CD4-positive, alpha-beta T cell treated with Interleukin-4 for 4 hours (primary cell): ENCODE measurements at places on chromosomes 2 and 18.

GRCh38 chr2:65032019-65032975, 23.9 kb upstream of the CEP68 start:
- no peak for DNase-seq

GRCh38 chr2:9463698-9464034, 10.7 kb upstream of the IAH1 start:
- DNase-seq, result no peak

GRCh38 chr2:44362207-44363015, 664 bp downstream of the CAMKMT start:
- peak; percentile 33 for DNase-seq

DNA sequence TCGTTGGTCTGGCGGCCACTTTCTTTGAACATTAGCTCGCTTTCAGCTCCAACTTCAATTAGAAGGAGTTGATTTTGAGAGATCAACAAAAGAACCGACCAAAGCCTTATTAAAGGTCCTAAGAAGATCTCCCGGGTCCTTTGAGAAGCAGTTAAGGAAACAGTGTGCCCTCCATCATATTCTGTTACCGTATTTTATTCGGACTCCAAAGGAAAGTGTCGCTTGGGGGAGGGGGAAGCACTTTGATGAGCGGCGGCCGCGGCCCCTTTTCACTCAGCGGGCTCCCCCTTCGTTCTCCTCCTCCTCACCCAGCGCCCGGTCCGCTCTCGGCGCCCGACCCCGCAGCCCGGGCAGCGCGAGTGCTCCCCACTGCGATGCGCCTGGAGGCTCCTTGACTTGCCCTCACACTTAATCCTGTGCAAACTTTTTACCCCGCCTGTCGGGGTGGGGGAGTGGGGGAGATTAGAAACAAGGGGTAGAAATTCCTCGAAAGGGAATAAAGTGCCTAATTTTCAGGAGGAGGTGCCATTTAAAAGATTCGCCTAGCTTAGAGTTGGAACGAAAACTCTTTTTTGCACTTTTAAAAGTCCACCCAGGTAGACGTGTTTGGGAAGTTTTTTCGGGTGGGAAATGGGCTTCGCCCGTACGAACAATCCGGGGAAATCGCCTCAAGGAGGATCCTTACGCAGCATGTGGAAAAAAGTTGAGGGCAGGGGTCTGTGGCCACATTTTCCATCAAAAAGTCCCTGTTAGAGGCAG, 1.2 kb upstream of the OTX1 start:
- DNase-seq, result no peak

- no peak for DNase-seq
These were observed 905 bp upstream of the RPS7 start for GRCh38 chr2:3574155-3574554.

DNA sequence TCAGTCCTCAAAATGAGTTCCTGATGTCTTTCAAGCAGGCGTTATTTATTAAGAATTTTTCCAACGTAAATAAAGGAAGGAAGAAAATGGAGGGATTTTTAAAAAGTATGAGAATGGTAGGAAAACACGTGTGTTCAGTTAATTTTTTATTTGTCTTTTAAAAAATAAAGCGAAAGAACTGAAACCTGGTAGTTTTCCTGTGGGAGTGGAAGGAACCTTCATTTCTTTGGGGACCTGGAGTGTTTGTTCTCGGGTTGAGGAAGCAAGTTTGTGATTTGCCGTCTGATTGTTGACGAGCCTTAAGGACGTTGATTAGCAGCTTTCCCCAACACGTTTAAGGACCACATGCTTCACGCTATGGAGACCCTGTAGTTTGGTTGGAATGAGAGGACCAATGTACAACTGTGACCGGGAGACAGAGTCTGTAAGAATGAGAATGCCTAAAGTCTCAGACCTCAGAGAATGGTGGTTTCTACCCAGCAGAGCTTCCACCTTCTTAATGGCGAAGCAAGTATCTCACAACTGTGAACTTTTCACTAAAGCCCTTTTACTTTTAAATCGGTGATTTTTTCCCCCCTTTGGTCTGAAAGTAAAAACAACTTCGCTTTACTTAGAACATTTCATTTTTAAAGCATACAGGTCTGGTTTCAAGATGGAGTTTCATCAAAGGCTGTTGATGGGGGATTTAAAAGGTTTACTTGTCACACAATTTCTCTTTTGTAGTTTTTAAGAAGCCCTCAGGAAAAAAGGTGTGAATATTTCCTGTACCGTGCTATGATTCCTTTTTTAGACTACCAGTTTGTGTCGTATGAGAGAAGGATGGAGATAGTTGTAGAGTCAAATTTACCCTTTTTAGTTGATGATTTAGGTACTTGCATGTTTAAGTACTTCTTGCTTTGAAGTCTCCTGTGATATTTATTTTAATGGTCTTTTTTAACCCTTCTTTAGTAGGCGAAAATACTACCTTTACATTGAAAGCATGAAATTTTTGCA, 1.4 kb downstream of the TTC39C start:
- peak; percentile 30 for DNase-seq

GRCh38 chr2:56008661-56009431, 85.3 kb upstream of the EFEMP1 start:
- no peak for DNase-seq

DNA sequence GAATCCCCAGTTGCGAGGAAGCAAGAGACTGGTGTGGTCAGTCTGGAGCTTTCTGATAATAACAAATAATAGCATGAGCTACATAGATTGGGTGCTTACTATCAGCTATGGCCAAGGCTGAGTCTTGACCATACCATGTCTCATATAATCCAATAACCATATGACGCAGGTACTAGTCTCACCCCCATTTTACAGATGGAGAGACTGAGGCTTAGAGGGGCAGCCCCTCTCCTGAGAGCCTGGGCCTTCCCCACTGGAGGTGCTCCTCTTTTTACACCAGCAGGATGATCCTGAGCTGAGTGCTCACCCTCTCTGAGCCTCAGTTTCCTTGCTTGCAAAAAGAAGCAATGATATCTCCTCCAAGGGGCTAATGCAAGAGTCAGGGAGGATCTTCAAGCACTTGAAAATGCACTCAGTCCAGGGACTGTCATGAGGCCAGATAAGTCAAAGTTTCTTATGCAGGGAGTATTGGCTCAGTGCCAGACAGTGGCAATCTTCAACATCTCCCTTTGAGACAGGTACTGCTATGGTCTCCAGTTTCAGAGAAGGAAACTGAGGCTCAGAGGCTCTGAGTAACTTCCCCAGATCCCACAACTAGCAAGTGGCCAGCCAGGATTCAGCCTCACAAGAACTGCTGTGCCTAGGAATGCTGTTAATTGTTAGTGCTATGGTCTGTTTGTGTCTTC, 149.7 kb downstream of the TFCP2L1 start:
- DNase-seq, result no peak

GRCh38 chr18:31451625-31452024, 4.1 kb downstream of the DSG3 start:
- no peak for DNase-seq

DNA sequence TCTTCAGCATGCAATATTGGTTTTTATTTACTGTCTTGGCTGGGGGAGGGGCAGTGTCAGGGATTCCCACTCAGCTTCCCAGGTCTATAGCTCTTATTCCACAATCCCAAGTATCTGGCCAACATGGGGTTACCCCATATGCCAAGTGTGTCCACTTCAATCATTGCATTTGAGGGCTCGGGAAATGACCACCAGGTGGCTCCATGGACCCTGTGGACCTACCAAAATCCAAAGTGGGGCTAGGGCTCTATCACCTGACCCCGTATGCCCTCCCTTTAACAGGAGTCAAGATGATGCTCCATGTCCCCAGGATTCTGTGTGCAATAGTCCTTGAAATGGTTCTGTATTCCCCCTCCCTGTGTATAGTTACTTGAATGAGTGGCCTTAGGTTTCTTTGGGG, 12.1 kb upstream of the TRAF3IP1 start:
- DNase-seq, result no peak

DNA sequence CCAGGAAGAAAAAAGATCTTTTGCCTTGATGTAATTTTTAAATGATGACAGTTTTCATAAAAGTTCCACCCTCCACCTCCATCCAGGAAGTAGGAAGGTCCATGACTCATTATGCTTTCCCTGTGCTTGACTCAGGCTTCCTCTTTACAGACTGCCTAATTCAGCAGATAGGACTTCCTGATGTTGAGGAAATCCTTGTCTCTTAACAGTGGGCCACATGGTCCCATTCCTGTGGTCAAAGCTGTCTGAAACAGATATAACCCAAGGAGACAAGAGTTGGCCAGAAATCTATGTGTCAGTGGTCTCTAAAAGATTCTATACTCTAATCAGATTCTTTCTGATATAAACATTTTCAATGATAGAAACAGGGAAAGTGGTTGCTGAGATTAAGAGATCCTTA, 119.1 kb downstream of the BAZ2B start:
- peak; percentile 32 for DNase-seq

DNA sequence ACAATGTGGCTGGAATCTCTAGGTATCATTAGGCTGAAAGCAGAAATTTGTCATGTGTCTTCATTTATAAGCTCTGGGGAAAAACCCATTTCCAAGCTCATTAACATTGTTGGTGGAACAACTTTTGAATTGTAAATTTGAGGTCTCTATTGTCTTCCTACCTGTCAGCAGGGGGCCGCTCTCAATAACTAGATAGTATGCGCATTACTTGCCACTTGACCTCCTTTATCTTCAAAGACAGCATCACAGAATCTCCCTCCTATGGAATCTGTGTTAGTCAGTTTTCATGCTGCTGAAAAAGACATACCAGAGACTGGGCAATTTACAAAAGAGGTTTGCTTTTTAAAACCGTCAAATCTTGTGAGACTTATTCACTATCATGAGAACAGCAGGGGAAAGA, 223.1 kb downstream of the CALCRL start:
- DNase-seq, result no peak

DNA sequence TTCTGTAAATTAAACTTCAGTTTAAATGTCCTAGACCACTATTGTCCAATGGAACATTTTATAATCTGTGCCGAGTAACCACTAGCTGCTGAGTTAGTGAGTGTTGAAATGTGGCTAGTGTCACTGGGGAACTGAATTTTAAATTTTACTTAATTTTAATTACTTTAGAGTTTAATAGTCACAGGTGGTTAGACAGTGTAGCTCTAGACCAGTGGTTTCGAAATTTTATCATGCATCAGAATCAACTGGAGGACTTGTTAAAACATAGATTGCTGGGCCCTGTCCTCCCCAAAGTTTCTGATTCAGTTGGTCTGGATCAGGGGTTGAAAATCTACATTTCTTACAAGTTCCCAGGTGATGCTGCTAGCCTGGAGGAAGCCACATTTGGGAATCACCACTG, 110.4 kb downstream of the FMNL2 start:
- DNase-seq, result no peak

DNA sequence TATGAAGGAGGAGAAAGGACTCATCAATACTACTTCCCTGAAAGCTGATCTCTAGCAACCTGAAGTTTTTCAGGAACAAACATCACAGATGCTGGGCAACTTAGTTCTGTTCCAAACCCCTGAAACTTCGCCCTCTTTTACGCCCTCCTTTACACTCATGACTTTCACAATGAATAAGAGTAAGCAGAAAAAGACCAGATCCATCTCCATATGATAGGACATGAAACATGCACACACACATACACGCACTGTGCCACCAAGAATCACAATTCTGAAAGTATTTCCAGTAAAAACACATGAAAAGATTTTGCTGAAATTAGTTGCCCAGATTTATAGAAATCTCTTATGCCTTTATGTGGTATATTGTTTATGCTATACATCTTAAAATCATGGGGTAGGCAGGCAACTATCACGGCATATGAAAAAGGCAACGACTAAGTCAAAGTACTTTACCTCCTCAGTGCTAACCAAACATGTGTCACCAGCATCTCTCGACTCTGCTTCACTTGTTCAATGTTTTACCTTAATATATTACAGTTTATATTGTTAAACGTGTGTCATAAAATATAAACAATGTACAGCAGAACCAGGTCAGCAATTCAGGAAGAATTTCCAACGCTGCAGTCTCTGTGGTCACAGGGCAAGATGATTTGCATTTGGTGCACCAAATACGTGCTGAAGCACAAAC, 47.8 kb downstream of the NHEJ1 start:
- no peak for DNase-seq

GRCh38 chr2:202115479-202115971, 42.5 kb downstream of the KIAA2012 start:
- DNase-seq, result no peak

DNA sequence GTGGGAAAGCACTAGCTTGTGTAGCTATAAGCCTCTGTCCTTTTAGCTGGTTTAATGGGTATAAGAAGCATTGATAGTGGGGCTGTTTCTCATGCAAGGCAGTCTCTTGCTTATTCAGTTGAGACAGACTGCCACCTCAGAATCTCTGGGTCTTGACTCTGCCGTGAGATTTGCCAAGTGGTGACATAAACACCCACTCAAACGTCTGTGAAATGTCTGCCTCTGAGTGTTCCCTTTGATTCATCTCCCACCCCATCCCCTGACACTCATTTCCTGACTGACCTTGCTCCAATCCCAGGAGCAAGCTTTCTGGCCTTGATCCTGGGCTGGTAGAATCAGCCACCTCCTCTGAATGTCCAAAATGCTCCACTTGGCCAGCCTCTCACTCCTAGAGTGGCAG, 141.9 kb upstream of the RBMS1 start:
- DNase-seq, result no peak

DNA sequence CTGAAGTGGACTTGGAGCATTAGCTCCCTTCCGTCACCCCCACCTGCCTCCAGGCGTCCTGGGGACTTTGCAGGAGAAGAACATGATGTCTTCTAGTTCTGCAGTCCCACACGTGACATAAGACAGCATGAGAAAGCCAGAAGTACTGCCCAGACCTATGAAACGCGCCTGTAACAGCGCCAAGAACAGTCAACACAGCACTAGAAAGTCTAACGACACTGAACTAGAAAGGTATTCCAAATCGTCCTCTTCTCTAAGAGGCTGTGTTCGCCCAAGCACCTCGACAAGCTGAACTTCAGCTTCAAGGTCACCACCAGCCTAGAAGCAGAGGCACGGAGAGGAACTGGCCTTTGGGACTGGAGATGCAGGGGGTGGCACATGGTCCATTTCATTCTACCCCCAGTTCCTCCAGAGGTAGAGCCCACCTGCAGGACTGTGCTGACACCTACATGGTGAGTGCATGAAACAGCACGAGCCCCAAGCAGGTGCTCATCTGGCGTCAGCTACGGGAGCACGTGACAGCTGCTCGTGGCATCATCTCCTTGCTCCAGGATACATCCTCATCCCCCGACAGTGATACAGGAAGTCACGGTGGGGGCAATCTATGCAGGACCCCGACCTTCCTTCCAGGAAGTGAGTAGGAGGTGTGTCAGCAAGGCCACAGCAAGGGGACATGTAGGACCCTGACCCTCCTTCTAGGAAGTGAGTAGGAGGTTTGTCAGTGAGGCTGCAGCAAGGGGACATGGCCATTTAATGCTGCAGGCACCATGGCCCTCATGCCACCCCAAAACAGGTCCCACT, 3.7 kb downstream of the HDAC4 start:
- DNase-seq, result peak; percentile 18

GRCh38 chr18:26575865-26576217, 27.5 kb upstream of the KCTD1 start:
- DNase-seq, result no peak

GRCh38 chr2:108932736-108933332, 56.2 kb downstream of the EDAR start:
- DNase-seq, result no peak

- no peak for DNase-seq
These were observed 46.9 kb downstream of the GCA start for GRCh38 chr2:162390801-162391200.

- peak; percentile 58 for DNase-seq
These were observed 4.7 kb downstream of the LBH start for GRCh38 chr2:30235859-30236535.
